GM03348 (cell line): ENCODE measurements at places on chromosomes 12 and 14.
A peak's percentile ranks its signal among the peaks of the same experiment; 100 is the strongest.

GRCh38 chr14:62247266-62247665 lies 485.0 kb downstream of the SNAPC1 start:
- DNase-seq = no peak

- DNase-seq = no peak
Observed at GRCh38 chr12:108060903-108061302, 68.2 kb upstream of the WSCD2 start.

DNA sequence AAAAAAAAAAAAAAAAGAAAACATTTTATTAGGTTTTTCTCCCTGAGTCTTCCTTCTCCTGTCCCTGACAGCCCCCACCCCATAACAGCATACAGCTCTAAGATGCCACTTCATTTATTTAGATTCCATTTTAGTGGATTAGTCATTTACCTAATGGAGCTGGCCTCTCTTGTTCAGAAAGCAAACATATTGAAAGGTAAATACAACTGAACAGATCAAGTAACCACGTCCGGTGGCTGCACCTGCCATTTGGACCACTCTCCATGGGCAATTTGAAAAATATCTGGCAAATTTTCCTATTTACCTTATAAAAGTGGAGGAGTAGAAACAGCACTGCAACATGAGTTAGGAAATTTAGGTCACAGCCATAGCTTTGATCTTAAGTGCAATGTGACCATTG lies 254.6 kb downstream of the C12orf42 start:
- DNase-seq = no peak

DNA sequence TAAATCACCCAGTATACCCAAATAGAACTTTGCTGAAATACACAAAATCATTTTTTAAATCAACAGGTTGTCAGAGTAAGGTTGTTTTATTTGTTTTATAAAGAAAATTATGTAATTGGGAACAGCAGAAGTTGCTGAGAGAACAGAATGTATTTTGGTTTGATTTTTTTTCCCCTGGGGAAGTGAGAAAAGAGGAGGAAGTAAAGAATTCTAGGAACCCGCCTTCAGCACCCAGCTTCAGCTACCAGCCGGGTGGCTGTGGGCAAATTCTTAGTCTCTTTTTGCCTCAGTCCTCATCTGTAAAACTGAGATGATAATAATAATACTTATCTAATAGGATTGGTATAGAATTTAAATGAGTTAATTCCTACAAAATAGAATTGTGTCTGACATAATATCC lies 119.4 kb downstream of the SRGAP1 start:
- DNase-seq = no peak

GRCh38 chr14:92540472-92541048 lies 27.0 kb downstream of the RIN3 start:
- DNase-seq = peak; percentile 90

DNA sequence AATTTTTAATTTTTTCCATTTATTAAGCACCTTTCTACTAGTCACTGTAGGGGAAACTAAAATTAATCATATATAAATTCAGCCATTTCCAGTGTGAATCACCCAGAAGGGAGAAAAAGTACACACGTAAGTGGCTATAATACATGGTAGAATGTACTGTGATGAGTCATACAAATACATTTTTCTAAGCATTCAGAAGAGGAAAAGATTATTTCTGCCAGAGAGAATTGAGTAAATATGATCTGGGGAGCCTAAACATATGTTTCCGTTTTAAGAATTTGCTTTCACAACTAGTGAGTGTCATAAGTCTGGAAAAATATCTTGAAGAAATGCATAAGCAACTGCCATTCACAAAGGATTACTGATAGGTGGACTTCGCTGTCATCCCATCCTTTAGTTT lies 102.8 kb downstream of the TGFB3 start:
- peak; percentile 45 for DNase-seq

GRCh38 chr12:2586156-2587038 lies 208.4 kb upstream of the FKBP4 start:
- no peak for DNase-seq

- DNase-seq = peak; percentile 43
Observed at GRCh38 chr14:77026166-77026929, 2.2 kb downstream of the IRF2BPL start.

- no peak for DNase-seq
Observed at GRCh38 chr12:102992297-102992696, 34.8 kb downstream of the ASCL1 start.

GRCh38 chr14:33030386-33030785 lies 91.7 kb downstream of the NPAS3 start:
- DNase-seq = no peak

GRCh38 chr12:15274561-15274967 lies 47.7 kb upstream of the PTPRO start:
- no peak for DNase-seq

DNA sequence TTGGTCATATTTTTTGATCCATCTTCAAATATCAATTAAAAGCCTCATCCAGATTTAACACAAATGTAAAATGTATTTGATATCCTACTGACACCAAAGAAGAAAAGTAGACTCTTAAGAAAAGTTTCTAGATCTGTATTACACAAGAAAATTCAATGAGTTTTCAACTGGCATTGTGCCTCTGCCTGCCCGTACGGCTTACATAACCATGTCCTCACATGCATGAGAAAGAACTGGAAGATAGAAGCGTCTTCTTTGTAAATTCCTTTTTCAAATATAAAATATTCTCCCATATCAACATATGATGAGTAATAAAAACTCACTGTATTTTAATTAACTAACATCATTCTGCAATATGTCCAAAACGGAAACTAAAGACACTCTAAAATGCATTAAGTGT lies 7.2 kb downstream of the ANKS1B start:
- no peak for DNase-seq

- DNase-seq = no peak
Observed at GRCh38 chr12:130152386-130152785, 9.9 kb upstream of the FZD10 start.

DNA sequence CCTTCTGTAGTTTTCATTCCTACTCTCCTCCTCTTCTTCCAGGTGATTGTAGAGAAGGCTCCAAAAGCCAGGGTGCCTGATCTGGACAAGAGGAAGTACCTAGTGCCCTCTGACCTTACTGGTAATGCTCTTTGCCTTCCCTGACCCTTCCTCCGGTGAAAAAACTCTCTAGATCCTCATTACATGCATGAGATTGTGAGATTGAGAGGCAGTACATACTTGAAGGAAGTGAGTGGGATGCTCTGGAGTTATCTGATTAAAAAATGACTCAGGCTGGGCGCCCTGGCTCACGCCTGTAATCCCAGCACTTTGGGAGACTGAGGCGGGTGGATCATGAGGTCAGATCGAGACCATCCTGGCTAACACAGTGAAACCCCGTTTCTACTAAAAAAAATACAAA lies 5.3 kb downstream of the GABARAPL1 start:
- no peak for DNase-seq

DNA sequence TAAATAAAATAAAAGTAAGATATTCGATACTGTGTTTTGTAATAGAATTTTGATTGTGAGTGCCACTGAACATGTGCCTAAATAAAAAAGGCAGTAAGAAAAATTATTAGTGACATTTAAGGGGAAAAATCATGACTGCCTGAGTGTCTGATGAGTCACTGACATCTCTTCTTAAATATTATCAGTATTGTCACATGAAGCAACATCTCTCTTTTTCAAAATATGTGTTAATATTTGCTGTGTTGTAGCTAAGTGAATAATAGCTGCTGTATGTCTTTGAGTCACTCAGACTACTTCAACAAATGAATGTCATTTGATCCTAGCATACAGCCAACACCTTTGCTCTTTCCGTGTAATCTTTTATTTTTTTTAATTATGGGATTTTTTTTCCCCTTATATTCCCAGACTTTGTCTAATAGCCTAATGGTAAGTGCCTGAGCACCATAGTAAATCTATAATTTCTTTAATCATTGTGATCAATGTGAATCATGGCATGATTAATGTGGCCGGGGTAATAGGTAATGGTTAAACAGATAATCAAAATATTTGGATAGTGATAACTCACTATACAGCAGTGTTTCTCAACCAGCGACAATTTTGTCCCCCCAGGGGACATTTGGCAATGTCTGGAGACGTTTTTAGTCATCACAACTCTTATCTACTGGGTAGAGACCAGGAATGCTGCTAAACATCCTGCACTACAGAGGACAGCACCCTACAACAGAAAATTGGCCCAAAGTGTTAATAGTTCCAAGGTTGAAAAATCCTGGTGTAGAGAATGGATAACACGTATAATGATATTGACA lies 11.7 kb upstream of the OTX2 start:
- no peak for DNase-seq

DNA sequence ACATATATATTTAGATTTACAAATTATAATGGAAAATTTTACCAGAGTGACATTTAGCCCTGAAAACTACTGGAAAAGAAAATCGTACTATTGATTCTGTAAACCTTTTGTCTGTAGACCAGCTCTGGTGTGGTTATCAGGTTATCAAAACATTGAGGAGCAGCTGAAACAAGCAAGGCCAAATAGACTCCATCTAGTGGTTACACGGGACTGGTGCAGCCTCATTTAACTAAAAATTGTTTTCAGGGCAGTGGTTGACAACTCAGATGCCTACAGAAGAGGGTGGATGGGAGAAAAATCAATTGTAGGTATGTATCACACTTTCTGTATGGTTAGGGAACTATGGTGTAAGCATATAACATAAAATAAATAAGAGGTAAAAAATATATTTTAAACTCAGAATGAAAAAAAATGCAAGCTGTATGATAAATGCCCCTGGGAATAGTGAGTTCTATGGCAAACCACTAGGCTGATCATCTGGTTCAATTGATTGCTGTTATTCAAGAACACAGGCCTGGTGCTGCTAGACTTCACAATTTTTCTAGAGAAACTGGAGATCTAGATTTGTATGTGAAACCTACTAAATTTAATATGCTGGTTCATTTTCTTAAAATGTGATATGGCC lies 51.2 kb downstream of the ACSS3 start:
- peak; percentile 47 for DNase-seq

GRCh38 chr14:64510825-64511671 lies 6.5 kb downstream of the ZBTB1 start:
- peak; percentile 54 for DNase-seq

DNA sequence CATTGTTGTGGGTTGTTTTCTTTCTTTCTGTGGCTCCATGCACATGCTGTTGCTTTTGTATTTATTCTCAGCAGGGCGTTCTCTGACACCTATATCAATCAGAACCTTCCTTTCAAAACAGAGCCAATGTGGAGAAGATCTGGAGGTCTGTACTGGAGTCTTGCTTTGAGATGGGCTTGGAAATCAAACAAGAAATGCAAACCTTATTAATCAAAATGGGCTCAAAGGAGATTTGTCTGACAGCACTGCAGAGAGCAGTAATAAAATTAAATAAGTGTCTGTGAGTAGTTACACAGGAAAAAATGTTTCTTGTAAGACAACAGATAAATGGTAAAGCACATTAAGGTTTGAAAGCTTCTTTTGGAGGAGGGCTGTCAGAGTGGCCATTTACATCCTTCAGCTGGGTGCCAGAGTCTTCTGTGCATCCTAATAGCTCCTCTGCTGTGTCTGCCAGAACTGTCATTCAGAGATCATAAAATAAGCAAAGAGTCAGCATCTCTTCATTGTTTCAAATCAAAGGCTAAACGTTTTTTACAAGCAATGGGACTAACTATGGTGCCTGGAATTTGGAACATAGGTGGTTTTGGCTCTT lies 414.3 kb downstream of the NAV3 start:
- DNase-seq = no peak

- no peak for DNase-seq
Observed at GRCh38 chr14:81348061-81348460, 52.1 kb downstream of the STON2 start.

GRCh38 chr12:29640589-29641345 lies 143.0 kb downstream of the TMTC1 start:
- DNase-seq = no peak

DNA sequence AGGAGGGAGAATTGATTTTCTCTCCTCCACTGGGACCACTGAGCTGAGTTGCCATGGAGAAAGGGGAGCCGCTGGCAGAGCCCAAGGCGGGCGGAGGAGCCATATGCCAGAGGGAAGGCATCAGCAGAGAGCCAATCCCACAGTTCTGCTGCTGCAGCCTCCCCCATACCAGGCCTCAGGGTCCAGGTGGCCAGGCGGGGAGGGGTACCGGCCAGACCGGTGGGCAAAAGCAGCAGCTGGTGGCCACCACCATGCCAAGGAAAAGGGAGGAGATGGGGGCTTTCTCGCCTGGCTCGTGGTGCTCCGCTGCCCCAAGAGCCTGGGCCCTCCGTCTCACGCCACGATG lies 72.8 kb downstream of the PITPNM2 start:
- DNase-seq = no peak

DNA sequence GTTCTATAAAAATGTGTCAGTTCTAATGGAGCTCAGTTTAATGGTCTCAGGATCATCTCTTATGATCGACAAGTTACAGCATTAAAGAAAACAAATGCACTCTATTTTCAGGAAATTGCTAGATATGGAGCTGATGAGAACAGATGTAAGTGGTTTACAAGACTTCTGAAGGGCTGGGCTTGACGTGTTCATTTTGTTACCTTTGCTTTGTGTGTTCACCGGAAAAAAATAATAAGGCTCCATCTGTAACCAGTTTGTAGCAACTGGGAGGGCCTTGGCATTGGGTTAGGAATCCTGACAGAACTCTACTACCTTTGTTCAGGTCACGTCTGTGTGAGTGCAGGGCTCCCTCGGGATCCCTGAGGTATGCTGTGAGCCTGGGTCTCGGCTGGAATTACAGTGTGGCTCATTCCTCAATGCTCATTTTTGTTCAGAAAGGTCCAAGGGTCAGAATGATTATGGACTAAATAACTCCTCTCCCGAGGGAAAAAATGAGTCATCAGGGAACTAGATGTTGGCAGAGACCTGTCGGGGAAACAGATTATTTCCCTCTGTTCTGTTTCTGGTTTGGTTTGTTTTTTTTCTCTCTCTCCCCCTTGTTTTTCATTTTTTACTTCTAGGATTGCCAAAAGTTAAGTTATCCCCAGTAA lies 158.0 kb downstream of the SLC5A8 start:
- DNase-seq = peak; percentile 77

DNA sequence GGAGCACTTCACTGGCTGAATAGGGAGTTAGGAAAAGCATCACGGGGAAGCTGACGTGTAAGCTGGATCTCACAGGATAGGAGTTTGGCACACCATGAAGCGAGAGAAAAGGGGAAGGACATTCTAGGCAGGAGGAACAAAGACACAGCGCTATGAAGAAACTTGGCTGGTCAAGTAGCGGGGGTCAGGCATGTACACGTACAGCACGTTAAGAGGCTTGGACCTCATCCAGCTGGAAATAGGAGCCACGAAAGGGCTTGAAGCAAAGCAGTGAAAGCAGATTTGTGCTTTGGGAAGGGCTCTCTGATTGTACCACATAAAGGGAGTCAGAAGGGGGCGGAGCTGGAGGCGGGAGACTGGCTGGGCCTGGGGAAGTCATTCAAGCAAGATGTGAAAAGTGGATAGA lies 19.6 kb upstream of the GALNT8 start:
- DNase-seq = no peak

DNA sequence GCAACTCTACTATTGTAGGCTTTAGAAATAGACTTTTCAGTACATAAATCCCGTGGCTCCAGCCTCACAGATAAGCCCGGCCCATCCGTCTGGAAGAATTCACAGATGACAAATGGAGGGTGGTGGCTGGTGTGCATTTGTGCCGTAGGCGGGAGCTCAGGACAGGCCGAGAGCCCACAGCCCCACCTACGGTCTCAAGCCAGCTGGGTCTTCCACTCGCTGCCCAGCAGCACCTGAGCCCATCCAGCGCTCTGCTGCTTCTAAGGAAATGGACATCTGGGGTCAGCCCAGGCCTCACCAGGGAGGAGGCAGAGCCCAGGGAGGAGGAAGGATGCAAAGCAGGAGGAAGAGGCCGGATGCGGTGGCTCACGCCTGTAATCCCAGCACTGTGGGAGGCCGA lies 72.8 kb downstream of the KIF26A start:
- no peak for DNase-seq

GRCh38 chr12:84973026-84973425 lies 60.4 kb upstream of the SLC6A15 start:
- no peak for DNase-seq

- DNase-seq = peak; percentile 7
Observed at GRCh38 chr14:36852981-36853691, 191.5 kb downstream of the PAX9 start.
